Neural crest cell (in vitro differentiated cells): ENCODE measurements at places on chromosomes 3 and 15. TPM values are rescaled to one million over a fixed set of nuclear protein-coding genes. Genes with fewer than 3 reads are reported as not detected.

DNA sequence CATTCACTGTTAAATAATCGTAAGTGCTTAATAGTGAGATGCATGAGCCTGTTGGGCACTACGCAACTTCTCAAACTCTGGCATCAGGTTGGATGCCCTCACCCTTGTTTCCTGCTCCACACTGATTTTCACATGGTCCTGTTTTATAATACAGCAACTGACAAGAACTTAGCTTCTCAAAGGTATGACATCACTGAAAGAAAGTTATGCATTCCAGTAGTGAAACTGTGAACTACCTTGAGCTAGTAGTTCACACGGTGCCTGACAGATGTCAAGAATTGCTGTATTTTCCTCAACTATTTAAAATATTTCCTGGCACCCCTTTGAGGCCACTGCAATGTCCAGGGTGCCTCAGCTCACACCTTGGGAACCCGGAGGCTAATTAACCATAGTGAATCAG, 327.5 kb downstream of the RORA start:
- no peak for DNase-seq

DNA sequence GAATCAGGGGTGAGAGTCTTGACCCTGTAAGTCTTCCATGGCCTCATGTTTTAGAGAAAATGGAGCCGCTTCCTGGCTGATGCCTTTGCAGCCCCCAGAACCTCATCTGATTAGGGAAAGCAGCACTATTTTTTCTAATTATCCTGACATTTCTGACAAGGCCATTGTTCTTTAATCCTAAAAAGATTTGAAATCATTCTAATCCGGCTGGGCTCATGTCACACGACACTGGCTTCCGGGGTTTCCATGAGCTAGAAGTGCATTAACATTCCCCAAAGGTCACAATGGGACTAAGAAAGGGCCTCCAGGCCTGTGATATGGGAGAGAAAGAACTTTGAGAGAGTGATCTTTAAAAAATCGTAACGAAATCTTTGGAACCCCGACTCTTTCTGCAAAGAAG, 33.1 kb downstream of the RBP2 start:
- DNase-seq = no peak

- peak; percentile 5 for DNase-seq
Observed at GRCh38 chr3:130276203-130276803, 69.2 kb upstream of the COL6A5 start.

DNA sequence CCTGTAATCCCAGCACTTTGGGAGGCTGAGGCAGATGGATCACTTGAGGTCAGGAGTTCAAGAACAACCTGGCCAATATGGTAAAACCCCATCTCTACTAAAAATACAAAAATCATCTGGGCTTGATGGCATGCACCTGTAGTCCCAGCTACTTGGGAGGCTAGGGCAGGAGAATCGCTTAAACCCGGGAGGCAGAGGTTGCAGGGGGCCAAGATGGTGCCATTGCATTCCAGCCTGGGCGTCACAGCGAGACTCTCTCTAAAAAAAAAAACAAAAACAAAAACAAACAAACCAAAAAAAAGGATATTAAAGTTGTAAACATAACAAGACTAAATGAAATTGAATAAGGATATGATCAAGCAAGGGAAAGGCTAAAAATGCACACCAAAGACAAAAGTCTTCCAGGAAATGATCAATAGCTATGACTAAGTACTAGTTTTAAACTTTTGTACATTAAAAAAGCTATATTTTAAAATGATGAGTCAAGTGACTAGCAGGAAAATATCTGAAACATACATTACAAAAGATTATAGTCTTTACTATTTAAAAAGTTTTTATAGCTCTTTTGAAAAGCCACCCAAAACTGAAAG, 28.6 kb downstream of the KLHL6 start:
- no peak for DNase-seq

- no peak for DNase-seq
Observed at GRCh38 chr15:71325481-71325880, 210.2 kb downstream of the THSD4 start.

DNA sequence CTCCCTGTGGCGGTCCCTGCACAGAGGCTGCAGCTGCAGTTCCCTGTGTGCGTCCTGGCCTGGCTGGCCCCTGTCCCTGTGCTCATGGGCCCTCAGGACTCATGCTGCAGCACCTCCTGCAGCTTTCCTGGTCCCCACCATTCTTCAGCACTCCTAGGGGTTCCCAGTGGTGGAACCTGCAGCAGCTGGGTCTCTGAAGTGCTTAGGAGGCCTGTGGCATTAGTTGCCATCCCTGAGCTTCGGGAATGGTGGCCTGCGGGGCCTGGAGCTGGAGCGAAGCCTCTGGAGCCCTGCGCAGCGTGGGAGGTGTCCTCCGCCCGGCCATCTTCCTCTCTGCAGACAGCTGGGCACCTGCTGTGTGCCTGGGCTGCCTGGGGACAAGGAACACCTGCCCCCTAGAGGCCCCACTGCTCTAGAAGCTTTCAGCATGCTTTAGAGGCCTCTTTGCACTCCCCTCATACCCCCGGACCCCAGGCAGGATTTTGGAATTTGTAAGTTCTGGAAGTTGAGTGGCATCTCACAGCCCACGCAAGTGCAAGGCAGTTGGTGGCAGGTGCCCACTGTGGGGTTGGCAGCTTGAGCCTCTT, 13.1 kb downstream of the PLXNA1 start:
- DNase-seq = no peak

DNA sequence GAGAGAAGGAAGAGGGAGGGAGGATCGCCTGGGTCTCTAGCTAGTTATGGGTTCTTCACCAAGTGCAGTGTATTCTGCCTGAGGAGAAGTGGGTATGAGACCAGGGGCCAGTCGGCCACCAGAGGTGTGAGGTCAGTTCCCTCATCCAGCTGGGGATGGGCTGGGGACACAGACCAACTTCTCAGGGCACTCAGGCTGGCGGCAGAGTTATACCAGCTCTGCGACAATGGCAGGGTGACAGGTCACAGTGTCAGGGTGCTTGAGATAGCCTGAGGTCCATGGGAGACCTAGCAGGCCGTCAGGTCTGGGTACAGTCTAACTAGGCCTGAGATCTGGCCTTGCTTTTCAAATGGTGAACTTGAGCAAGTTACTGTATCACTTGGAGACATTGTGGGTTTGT, 31.4 kb upstream of the PLXNA1 start:
- no peak for DNase-seq

GRCh38 chr3:59429198-59429597, 379.4 kb upstream of the CFAP20DC start:
- DNase-seq = no peak

DNA sequence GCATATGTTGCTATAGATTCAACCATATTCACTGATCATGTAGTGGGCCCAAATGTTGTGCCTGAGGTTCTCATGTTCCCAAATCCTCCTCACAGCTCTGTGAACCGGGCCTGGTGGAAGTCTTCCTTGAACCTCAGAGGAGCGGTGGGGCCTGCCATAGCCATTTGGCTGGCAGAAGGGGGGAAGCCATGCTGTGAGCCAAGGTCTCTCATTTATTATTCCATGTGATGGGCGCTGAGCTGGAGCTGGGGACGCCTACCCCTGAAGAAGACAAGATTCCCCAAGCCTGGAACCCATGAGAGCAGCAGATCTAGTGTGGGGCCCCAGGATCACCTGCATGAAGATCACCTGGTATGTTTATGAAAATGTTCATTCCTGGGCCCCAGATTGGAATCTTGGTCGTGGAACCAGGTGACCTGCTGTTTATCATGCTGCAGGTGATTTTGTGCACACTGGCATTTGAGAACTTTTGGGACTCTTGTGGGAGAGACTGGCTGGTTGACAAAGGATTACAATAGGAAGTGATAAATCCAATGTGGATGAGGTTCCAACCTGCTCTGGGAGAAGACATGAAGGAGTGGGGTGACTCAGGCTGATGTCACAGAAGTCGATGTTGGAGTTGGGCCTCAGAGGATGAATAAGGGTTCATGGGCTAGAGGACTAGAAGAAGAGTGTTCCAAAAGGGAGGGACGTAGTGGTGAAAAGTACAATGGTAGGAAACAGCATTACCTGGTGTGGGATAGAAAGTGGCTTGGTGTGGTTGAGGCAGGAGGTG, 102.1 kb downstream of the ASB7 start:
- DNase-seq = no peak

- no peak for DNase-seq
Observed at GRCh38 chr3:72618739-72619138, 229.5 kb downstream of the SHQ1 start.

DNA sequence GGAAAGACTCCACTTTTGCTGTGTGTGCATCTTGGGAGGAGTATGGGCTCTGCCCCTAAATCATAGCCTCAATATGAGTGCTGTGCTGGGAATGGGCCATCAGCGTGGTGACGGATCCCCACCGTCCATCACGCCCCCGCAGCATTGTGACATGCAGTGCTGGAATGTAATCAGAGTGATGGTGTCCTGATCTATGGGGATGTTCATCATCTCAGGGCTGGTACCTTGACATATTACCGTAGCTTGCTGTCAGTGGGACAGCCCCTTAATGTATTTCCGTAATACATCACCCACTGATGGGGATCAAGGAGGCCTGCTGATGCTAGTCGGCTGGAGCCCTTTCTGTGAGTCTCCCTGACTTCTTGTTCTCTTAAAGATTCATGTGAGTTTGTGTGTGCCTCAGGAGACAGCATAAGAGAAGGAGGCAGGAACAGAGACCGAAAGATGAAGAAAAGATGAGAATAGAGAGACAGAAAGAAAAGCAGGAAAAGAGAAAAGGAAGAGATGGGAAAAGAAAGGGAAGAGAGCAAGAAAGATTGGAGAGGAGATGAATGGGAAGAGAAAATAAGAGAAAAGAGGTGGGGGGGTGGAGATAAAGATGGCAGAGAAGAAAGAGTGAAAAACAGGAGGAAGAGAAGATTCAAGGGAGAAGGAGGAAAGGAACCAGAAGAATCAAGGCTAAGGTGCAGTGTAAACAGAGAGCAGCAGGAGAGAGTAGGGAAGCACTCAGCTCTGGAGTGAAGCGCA, 183.7 kb downstream of the RPLP1 start:
- DNase-seq = no peak

- DNase-seq = no peak
Observed at GRCh38 chr3:43410592-43410991, 124.3 kb downstream of the SNRK start.

DNA sequence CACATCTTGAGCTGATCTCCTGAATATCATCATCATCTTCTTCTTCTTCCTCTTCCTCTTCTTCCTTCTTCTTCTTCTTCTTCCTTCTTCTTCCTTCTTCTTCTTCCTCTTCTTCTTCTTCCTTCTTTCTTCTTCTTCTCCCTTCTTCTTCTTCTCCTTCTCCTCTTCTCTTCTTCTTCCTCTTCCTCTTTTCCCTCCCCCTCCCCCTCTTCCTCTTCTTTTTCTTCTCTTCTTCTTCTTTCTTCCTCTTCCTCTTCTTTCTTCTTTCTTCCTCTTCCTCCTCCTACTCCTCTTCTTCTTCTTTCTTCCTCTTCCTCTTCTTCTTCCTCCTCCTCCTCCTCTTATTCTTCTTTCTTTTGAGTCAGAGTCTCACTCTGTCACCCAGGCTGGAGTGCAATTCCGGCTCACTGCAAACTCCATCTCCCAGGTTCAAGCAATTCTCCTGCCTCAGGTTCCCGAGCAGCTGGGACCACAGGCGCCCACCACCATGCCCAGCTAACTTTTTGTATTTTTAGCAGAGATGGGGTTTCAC, 197.9 kb upstream of the NANOGP8 start:
- no peak for DNase-seq

GRCh38 chr3:167198949-167199600, 181.0 kb downstream of the ZBBX start:
- DNase-seq = no peak

- no peak for DNase-seq
Observed at GRCh38 chr3:122996038-122996580, 31.5 kb downstream of the SEMA5B start.

Gene MEIS2
- 58.5 and 59.5 TPM in 2 replicates for total RNA-seq

Gene GPR149
- total RNA-seq = not detected in 2 replicates

Gene GPR15
- not detected in 2 replicates for total RNA-seq

Gene SAMD7
- total RNA-seq = not detected in 2 replicates

Gene ALAS1
- total RNA-seq = 47.8 and 53.0 TPM in 2 replicates

Gene KLHL6
- total RNA-seq = 0.11 and 0.12 TPM in 2 replicates

Gene MUC20
- 2.3 and 3.0 TPM in 2 replicates for total RNA-seq
